Stimulated activated CD4-positive, alpha-beta T cell treated with anti-CD3 and anti-CD28 coated beads, Interleukin-1b, Interleukin-23, amount 100 ng/mL, for 24 hours (primary cell): ENCODE measurements at places on chromosomes 11 and 22.

GRCh38 chr22:43387815-43388214, 24.0 kb upstream of the MPPED1 start:
- DNase-seq, result no peak

GRCh38 chr11:125468852-125469251, 27.2 kb downstream of the FEZ1 start:
- DNase-seq, result no peak

DNA sequence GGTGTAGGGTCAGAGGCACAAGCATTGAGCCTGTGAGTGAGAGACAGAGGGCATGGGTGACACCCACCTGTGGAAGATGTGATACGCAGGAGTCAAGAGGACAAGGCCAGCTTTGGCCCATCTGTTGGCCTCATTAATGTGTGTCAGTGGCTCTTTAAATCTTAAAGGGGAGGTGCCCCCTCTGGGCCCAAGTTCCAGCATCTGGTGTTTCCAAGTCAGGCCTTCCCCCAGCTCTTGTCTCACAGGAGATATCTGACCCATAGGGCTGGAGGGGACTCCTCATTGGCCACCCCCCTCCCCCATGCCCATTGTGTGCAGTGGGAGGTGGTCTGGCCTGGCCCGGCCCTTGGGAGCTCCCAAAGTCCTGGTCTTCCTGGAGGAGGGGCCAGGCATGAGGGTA, 8.9 kb downstream of the KCNK7 start:
- DNase-seq, result no peak

- no peak for DNase-seq
These were observed 57.2 kb downstream of the PPFIBP2 start for GRCh38 chr11:7570938-7571521.

DNA sequence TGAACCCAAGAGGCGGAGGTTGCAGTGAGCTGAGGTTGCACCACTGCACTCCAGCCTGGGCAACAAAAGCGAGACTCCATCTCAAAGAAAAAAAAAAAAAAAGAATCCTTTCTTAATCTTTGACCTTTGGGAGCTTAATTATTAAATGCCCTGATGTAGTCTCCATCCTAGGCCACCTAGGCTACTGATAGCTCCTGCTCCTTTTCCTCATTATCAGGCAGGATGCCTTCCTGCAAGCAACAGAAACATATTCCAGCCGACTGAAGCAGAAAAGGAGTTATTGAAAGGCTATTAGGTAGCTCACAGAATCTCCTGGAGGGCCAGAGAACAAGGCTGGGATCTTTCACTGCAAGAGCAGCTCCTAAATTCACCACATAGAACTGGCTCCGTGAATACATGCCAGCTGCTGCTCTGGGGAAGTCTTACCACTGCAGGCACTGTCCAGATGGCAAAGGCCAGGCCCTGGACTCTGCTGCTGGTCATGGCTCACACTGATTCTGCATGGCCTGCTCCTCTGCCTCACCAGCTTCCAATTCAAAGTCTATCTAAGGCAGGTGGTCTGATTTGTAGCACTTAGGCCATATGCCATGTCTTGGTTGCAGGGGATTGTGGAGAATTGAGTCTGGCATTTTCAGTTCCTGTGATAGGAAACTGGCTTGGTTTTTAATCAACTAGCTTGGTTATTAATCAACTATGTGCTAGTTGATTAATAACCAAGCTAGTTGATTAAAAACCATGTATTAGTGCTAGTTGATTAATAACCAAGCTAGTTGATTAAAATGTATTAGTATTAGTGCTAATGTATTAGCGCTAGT, 26.0 kb upstream of the POLD3 start:
- no peak for DNase-seq

GRCh38 chr11:125626288-125626950, 1.5 kb downstream of the CHEK1 start:
- DNase-seq, result peak; percentile 5

- no peak for DNase-seq
These were observed 5.8 kb downstream of the PATZ1 start for GRCh38 chr22:31340360-31340759.

DNA sequence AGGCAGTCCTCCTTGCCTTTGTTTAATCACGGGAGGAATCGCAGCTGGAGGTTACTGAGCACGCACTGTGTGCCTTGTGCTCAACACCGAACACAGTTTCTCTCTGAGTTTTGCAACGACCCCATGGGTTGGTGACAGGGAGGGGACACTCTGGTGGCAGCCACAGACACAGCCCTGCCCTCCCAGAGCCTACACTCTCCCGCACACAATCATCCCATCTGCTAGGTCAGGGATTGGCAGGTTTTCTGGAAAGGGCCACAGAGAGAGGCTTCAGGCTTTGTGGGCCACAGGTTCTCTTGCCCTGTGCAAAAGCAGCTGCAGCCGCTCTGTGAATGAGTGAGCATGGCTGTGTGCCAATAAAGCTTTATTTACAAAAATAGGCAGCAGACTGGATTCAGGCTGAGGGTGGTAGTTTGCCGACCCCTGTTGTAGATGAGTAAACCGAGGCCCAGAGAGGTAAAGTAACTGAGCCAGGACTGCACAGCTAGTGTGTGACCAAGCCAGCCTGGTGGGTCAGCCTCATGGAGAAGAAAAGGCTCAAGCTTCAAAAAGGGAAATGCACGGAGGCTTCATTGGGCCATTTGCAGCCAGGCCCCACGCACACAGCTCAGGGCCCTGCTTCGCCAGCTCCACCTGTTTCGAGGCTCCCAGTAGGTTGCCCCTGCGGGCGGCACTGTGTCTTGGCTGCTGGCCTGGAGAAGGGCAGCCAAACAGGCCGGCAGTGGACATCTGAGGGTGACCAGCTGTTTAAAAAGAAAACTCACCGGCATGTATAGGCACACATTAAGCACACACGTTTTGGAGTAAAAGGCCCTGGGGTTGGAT, 16.3 kb downstream of the LTO1 start:
- no peak for DNase-seq

- DNase-seq, result no peak
These were observed 626 bp downstream of the TRIM22 start for GRCh38 chr11:5690216-5690615.

DNA sequence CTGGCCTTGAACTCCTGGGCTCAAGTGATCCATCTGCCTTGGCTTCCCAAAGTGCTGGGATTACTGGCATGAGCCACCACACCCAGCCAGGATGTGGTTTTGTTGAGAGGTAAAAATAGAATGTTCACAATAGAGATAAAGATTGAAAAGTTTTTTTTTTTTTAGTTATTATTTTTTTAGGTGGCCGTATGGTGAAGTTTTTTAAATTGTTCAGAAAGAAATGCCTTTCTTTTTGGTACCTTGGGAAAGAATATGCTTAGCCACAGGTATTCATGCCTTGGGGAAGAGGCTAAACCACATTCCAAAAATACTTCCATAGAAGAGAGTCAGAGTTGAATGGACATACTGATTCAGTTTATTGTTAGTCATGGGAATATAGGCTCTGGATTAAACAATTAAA, 143.4 kb downstream of the C11orf91 start:
- no peak for DNase-seq

DNA sequence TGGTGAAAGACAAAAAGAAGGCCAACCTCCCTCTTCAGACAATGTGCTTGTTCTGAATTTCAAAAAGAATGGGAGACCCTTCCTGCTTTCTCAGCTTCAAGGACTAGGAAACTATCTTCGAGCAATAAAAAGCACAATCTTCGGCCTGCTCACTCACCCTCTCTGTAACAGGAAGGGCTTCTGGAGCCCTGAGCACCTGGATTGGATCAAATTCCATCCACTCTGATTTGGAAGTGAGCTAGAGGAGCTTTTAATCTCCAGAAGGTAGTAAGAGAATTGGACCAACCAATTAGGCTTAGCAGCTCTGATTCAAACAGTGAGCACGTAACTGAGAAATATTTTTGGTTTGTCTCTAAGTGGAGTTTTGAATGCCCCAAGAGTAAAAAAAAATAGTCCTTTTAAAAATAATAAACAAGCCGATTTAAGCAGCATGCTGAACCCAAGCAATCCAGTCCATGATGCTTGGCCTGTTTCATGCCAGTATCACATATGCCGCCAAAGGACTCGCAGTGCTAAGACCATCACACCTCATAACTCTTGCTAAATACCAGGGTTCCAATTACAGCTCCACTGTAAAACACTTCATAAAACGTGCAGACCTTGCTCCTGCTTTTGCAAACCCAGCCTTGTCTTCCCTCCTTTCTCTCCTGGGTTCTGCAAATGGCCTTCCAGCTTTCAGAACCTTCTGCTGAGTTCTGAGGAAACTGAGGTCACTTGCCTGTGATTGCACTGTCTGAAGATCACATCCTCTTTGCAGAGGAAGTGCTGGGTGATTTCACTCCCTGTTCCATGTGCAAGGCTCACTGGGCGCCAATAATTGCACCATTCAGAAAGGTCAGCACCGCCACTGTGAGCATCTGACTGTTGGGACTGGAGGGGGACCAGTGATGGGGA, 74.4 kb downstream of the SLC1A2 start:
- DNase-seq, result no peak

DNA sequence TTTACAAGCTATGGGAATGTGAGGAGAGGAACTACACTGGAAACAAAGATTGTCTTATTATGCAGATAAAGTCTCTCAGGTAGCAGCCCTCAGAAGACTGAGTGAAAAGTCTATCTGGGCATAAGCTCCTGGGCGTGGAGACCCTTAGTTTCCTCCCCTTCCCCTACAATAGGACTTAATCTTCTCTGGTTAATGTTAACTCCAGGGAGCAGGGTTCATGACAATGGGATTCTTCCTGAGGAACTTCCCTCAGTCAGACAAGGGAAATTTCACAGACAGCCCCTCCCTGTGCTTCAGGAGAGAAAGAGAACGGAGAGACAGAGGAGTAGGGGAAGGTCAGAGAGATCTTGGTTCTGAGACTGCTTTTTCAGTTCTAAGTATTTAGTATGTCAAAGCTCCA, 1428.6 kb downstream of the LRRC4C start:
- DNase-seq, result no peak

DNA sequence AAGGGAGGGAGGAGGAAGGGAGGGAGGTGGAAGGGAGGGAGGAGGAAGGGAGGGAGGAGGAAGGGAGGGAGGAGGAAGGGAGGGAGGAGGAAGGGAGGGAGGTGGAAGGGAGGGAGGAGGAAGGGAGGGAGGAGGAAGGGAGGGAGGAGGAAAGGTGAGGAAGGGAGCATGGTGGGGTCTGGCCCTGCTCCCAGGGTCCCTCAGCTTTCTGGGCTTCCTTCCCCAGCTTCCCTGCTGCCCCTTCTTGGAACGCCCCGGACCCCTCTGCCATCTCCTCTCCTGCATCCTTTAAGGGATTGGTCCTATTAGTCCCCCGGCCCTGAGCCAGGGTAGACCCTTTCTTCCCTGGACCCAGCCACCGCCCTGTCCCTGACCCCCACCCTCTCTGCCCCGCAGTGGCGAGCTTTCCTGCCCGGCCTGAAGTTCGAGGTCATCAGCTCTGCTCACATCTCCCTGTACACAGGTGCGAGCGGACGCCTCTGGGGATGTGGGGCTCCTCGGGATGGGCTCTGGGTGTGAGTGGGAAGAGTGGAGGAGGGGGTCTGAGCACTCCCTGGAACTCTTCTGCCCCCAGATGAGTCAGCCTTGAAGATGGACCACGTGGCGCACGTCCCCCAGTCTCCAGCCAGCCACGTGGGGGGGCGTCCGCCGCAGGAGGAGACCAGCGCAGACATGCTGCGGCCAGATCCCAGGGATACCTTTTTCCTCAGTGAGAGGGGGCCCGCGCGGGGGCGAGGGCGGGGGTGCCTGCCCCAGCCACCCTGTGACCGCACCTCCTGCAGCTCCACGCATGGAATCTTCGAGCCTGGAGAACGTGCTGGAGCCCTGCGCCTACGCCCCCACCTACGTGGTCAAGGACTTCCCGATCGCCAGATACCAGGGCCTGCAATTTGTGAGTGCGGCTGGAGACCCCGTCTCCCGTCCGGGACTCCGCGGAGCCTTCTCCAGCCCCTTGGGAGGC, 6.0 kb downstream of the B4GALNT4 start:
- DNase-seq, result no peak

DNA sequence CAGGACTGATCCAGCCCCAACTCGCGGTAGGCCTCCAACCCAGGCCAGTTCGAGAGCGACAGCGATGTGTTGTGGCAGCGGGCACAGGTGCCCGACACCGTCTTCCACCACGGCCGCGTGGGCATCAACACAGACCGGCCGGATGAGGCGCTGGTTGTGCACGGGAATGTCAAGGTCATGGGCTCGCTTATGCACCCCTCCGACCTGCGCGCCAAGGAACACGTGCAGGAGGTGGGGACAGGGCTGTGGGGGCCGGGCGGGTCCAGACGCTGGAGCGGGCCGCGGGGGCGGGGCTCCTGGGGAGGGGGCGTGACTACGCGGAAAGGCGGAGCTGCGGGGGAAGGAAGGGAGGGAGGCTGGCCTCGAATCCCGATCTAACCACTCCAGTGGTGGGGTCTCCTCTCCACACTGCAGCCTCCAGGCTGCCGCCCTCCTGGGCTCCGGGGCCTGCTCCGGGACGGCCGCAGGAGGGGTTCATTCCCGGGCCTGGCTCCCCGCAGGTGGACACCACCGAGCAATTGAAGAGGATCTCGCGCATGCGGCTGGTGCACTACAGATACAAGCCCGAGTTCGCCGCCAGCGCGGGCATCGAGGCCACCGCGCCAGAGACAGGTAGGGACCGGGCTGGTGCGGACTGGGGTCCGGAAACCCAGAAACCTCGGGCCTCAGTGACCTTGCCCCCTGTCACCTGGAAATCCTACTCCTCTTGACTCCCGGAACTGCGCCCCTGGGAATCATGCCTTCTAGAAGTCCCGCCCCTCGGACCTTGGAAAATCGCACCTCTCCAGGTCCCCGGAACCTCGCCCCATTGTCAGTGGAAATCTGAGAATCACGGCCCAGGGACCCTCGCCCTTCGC, 14.9 kb downstream of the TMEM258 start:
- no peak for DNase-seq

GRCh38 chr22:23529166-23530103, 50.7 kb downstream of the IGLL1 start:
- DNase-seq, result no peak

GRCh38 chr22:38455530-38456271, 702 bp upstream of the KCNJ4 start:
- no peak for DNase-seq

GRCh38 chr22:43092085-43092484, 2.9 kb upstream of the TTLL1 start:
- no peak for DNase-seq

DNA sequence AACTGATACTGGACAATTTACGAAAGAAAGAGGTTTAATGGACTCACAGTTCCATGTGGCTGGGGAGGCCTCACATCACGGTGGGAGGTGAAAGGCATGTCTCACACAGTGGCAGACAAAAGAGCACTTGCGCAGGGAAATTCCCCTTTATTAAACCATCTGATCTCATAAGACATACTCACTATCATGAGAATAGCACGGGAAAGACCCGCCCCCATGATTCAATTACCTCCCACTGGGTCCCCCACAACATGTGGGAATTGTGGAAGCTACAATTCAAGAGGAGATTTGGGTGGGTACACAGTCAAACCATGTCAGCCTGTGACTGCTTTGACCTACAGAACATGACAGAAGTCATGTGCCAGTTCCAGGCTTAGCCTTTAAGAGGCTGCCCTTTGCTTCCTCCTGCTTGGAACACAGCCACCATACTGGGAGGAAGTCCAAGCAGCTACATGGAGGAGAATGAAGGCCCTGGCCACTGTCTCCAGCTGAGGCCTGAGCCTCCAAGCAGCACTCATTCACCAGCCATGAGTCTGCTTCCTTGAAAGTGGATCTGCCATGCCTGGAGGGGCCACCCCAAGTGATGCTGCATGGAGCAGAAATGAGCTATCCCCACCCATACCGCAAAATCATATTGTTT, 10.9 kb upstream of the GAL start:
- DNase-seq, result no peak

- no peak for DNase-seq
These were observed 5.9 kb downstream of the FHIP1B start for GRCh38 chr11:6228520-6228919.

GRCh38 chr11:17164361-17165246, 43.2 kb downstream of the PIK3C2A start:
- DNase-seq, result no peak
